RPMI8226 (cell line): ENCODE measurements at places on chromosomes 1 and 21.

- peak; percentile 51 for DNase-seq
Observed at GRCh38 chr1:19344372-19344810, 32.3 kb downstream of the SLC66A1 start.

- no peak for DNase-seq
Observed at GRCh38 chr1:161099090-161099802, 1.1 kb downstream of the KLHDC9 start.

DNA sequence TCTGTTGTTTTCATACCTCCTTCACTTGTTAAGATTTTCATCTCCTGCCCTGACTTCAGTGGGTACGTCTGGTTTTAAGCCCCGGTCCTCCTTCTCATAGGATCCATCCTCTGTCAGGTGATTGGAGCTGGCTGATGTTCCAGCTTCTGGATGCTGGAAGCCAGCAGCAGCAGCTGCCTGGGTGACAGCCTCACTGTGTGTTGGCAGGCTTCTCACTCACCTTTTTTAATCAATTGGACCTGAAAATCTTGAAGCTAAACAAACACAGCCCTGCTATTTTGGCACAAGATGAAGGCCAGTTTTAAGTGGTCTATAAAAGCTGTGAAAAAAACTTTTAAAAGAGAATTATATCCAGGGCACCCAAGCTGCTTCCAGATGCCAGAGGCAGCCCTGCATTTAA lies 181.0 kb downstream of the DISC1 start:
- DNase-seq, result no peak

DNA sequence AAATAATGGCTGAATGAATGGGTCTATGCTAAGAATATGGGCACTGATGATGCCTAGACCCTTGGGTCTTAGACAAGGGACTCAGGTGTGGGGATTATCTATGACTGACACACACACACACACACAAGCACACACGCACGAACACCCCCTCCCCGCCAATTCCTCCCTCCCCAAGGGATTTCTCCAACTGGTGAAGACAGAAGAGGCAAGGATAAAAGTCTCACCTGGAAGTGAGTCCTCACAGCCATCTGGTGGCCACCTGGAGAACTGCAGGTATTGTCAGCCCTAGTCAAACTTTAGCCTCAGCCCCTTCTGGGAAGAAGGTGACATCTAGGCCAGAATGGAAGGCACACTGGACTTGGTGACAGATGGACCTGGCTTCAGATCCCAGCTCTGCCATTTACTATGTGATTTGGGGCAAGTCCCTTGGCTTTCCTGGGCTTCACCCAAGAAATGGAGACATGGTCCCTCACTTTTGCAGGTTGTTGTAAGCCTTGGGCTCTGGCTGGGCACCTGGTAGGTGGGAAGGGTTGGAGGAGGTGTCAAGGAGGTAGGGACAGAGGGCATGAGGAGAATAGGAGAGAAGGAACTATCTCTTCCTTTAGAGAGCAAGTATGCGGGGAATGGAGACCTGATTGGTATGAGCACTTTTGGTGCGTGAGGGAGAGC lies 4.0 kb upstream of the GPR3 start:
- DNase-seq, result peak; percentile 82

DNA sequence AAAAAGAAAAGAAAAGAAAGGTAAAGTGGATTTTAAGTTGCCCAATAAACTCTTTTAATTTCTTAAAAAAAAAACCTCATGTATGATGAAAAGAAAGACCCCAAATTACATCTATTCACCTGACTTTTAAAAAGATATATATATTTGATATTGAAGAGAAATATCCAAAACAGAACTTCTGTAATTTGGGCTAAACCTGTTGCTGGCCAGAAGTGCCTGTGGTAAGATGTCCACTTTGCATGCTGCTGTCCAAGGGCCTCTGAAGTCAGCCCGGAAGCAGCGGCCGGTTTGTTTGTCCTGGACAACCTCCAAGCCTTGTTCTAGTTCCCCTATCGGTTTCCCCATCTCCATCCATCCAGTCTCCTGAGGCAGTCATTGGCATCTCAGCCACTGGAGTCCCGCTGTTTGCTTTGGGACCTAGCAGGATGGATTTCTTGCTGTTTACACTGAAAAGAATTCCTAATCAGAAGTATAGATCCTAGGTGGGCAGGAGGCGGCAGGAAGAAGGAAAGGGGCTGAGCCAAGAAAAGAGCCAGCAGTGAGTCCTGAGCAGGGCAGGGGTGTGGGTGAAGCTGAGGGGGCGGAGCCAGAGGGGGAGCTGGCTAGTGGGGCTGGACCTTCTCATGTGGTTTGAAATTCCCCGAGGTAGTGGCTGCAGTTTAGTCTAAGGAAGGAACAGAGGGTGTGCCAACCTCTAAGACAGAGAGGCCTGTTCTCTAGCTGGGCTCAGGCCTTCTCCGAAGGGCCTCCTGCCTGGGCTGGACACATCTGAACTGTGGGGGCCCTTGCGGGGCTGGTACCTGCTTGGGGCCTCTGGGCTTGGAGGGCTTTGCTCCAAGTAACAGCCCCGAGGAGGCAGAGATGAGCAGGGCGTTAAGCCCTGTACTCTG lies 3.3 kb downstream of the NCMAP start:
- DNase-seq, result peak; percentile 60

- peak; percentile 56 for DNase-seq
Observed at GRCh38 chr1:117754061-117754969, 148.5 kb downstream of the TENT5C start.

DNA sequence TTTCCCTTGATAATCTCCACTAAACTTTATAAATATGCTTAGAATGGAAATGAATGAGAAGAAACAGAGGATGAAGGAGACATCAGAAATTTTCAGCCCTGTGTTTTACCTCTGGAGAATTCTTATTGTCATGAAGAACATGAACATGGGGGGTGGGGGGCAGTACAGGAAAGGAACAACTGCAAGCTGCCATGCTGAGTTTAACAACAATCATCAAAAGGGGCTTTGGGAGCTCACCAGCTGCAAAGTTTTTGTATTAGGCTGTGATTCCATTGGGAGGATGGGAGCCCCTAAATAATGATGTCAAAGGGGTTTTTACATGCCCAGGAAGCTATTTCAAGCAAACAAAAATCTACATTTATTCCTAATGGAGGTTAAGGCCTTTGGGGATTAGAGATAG lies 103.3 kb downstream of the AKT3 start:
- no peak for DNase-seq

- no peak for DNase-seq
Observed at GRCh38 chr1:20684050-20684620, 23.0 kb upstream of the DDOST start.

- DNase-seq, result no peak
Observed at GRCh38 chr1:209156991-209157390, 426.5 kb upstream of the CAMK1G start.

DNA sequence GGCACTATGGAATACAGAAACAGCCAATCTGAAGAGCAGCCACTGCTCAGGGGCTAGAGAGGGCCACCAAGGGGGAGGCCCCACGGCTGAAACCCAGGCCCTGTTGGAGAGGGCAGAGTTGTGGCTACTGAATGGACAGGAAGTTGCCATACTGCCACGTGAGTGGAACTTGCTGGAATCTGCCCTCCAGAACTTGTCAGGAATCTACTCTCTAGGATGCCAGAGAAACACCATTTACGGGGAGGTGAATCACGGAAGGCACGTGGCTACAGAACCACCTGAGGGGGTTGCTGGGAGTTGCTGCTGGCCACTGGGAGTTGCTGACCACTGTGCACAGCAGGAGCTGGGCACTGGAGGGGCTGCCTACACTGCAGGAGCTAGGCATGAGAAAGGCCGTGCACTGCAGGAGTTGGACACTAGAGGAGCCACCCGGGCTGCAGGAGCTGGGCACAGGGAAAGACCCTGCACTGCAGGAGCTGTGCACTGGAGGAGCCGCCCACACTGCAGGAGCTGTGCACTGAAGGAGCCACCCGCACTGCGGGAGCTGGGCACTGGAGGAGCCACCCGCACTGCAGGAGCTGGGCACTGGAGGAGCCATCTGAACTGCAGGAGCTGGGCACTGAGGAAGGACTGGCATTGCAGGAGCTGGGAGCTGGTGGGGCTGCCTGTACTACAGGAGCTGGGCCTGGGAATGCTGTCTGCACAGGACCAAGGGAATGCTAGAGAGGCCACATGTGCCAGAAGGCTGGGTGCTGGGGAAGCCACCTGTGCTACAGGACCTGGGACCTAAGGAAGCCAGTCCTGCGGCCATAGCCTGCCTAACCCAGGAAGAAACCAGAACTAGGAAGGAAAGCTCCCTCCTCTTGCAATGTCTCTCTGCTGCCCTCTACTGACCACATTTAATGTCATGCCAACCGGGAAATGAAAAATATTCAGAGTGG lies 343.4 kb downstream of the MATN1 start:
- peak; percentile 84 for DNase-seq

GRCh38 chr1:244839656-244840055 lies 4.2 kb downstream of the COX20 start:
- DNase-seq, result peak; percentile 26

GRCh38 chr1:220544901-220545303 lies 17.0 kb downstream of the MARK1 start:
- peak; percentile 43 for DNase-seq

GRCh38 chr1:233614743-233615521 lies 1.0 kb downstream of the KCNK1 start:
- DNase-seq, result peak; percentile 83

DNA sequence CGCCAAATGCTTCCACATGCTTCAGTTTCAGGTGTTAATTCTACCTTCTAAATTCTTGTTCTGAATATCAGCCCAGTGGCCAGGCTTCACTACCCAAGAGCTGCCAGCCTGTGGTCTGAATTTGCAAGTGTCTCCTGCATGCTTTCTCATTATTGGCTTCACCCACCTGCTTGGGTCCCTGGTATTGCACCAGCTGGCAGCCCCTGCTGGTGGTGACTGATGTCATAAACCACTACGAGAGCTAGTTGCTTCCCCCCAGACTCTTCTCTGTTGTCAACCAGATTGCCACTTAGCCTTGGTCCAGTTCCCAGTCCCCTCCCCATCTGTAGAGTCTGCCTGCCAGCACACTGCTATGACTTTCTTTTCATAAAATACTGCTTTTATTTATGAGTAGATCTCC lies 197.7 kb upstream of the DUSP10 start:
- peak; percentile 93 for DNase-seq

DNA sequence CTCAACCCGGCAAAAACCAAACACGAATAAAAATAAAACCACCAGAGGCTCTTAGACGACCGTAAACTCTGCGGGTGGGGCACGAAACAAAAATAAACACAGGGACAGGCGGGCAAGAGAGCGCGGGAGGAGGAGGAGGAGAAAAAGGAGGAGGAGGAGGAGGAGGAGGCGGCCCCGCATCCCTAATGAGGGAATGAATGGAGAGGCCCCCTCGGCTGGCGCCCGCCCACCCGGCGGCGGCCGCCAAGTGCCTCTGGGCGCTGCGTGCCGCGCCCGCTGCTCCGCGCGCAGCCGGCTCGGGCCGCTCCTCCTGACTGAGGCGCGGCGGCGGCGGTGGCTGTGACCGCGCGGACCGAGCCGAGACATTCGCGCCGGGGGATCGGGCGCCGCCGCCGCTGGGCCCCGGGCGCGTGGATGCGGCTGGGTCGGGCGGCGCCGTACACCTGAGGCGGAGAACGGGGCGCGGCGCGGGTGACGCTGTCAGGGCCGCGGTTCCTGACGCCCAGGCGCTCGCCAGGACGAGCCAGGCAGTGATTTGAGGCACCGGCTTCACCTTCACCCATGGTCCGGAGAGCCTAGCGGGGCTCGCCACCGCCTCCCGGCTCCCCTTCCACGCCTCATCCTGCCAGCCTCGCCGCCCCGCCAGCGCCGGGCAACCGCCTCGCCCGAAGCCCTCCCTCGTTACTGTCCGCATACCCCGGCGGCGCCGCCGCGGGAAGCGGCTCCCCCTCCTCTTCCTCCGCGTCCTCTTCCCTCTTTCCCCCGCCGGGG lies at the start of gene MARK1:
TSS of gene MARK1 (plus strand) at position 229 of the 771 bp plus-strand sequence. CDS start 687 bp downstream, outside the sequence.
- DNase-seq, result peak; percentile 57

DNA sequence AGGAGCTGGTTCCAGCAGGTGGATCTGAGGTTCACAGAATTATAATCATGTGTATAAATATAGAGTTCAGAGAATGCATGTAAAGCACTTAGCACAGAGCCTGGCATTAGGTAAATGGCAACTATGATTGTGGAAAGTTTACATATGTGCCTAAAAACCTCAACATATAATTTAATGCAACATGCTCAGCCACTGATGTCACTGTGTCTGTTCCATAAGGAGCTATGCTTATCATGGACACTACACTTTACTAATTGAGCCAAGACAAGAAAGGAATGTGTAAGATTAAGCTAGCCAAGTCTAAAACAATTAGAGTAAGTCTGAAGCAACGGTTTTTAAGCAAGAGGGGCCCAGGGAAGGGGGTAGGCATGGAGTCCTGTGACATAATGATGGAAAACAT lies 61.5 kb downstream of the GNG12 start:
- no peak for DNase-seq

GRCh38 chr1:45340816-45341466 lies 701 bp upstream of the MUTYH start:
- DNase-seq, result peak; percentile 71

DNA sequence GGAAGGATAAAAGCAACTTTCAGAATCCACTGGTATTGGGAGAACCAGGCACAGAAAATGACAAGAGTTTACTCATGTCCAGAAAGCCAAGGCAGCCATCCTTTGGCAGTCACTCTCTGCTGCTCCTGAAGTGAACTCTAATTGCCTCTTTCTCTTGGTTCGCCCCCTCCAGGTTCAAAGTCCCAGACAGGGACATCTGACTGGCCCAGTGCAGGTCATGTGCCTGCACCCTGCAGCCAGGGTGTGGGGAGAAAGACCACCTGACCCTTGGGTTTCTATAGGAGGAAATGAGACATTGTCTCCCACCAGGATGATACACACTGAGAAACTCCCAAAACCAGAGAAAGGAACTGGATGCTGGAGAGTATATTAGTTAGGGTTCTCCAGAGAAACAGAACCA lies 103.9 kb upstream of the SYT6 start:
- DNase-seq, result no peak
